Body of pancreas (tissue), 4 donors: ENCODE measurements at places on chromosomes 4 and X. TPM values are rescaled to one million over a fixed set of nuclear protein-coding genes. Genes with fewer than 3 reads are reported as not detected.

TRPC3 gene
- 0.26 TPM for total RNA-seq

SLC2A9 gene
- total RNA-seq: 1.6 TPM

CXCL11 gene
- not detected for total RNA-seq

RHOH gene
- total RNA-seq: 7.9 TPM

POU3F4 gene
- not detected for total RNA-seq

PRDM5 gene
- 9.6 TPM for total RNA-seq

PLS3 gene
- total RNA-seq: 34.8 TPM

NKX6-1 gene
- 6.9 TPM for total RNA-seq

SCML2 gene
- total RNA-seq: 2.3 TPM

CCSER1 gene
- total RNA-seq: 13.2 TPM

SLC16A2 gene
- 2.9 TPM for total RNA-seq

RGN gene
- total RNA-seq: 21.5 TPM

TRO gene
- total RNA-seq: 28.0 TPM
